Activated naive CD8-positive, alpha-beta T cell treated with anti-CD3 and anti-CD28 coated beads for 36 hours (primary cell): ENCODE measurements at places on chromosomes 4 and X. TPM values are rescaled to one million over a fixed set of nuclear protein-coding genes. Genes with fewer than 3 reads are reported as not detected.
A peak's percentile ranks its signal among the peaks of the same experiment; 100 is the strongest.

FAM114A1 gene
- 0.38 TPM for total RNA-seq

CABS1 gene
- not detected for total RNA-seq

CENPVL3 gene
- 0.52 TPM for total RNA-seq

RNF212 gene
- total RNA-seq, result 3.8 TPM

GCNA gene
- 1.6 TPM for total RNA-seq

EGF gene
- total RNA-seq, result not detected

DNA sequence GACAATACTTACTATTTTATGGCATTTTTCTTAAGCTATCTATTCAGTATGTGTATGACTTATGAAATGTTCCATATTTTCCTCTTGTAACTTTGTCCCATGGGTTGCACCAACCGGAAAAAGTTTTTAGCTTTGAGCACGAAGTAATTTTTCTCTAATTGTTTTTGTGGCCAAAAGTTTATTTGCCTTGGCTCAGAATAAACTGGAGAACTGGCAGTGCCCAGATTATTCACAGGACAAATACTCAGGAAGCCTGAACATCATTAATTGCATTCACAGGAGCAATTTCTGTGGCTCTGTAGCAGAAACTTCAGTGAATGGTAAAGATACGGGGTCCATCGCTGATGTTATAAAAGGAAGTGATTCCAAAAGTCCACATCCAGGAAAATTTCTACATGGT, 184.5 kb downstream of the ARHGAP10 start:
- DNase-seq, result no peak

DNA sequence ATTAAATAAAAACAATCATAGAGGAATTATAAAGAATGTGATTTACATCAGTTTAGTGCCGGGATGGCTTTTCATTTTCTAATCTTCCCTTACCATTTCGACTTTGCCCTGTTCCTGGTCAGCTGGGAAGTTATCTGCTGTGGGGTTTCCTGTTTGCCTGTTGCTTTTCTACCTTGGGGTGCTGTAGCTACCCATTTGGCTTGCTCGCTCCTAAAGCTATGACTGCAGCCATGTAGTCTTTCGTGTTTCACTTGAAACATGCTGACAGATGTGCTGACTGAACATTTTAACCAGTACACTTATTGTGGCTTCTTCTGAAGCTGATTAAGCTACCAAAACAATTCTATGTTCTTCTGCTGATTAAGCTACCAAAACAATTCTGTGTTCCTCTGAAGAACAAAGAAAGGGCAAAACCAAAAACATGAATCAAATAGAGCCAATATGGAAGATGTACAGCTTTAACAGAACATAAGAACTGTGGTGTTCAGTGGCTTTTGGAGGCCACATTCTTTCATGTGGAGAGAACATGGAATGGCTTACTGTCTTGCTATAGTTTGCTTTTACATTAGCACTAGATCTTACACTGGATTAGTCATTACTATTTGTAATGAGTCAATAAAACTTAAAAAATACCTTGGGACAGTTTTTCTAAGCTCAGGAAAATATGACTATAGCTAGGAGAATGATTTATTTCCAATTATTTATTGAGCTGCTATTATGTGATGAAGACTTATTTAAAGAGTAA, 440.4 kb downstream of the SPRY1 start:
- no peak for DNase-seq

DNA sequence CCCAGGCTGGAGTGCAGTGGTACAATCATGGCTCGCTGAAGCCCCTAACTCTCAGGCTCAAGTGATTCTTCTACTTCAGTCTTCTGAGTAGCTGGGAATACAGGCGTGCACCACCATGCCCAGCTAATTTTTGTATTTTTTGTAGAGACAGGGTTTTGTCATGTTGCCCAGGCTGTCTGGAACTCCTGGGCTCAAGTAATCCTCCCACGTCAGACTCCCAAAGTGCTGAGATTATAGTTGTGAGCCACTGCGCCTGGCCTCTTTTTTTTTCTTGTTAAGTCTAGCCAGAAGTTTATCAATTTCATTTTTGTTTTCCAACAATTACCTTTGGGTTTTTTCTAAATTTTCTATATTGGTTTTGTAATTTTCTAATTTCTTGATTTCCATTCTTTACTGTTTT, 100.6 kb downstream of the GC start:
- no peak for DNase-seq

DNA sequence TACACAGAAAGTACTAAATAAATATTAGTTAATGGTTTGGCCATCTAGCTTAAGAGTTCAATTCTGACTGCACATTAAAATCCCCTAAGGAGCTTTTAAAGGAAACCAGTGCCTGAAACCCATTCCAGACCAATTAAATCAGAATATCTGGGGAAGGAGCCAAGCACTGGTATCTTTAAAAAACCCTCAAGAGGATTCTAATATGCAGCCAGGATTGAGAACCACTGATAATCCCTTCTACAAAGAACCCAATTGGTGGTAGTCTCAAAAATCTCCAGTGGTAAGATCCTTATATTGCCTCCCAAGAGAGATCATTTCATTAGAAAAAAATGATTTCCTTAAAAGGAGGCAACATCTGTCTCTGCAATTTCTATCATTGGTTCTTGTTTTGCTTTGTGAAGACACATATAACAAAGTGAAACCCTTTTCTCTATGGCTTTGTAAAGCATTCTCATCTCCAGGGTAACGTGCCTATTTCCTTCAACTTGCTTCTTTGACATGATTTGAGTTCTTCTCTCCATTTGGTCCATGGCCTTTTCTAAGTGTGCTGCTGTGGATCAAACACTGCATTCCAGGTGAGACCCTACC, 3.5 kb downstream of the GPR34 start:
- no peak for DNase-seq

DNA sequence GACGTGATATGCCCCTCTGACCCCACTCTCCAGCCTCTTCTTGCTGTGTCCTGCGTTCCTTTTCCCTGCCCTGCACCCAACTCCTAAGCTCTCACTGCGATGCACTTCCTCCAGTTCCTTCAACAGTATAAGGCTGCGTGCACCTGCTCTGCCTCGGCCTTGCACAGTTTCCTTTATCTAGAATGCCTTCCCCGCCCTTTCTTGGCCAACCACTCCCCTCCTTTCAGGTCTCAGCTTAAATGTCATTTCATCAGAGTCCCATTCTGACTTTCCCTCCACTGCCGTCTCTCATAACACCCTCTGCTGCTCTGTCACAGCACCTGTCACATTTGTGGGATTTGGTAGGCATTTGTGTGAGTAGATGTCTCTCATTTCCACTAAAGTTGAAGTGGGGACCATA, 58.4 kb upstream of the NEIL3 start:
- peak; percentile 8 for DNase-seq

DNA sequence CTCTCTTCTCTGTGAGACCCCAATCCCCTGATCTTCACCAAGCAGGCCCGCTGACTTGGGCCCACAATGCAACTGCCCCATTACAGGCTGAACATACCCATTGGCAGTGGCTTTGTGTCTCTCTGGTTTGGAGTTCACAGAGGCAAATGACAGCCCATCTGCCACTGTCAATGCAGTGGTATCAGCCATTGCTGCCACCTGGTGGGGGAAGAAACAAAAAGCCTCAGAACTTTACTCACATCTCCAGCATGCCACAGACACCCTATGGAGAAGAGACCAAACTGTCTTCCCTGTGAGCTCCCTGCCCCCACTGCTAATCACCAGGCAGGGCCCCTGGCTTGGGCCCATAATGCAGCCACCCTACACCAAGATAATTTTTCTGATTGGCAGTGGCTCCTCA, 729.3 kb upstream of the ACTRT1 start:
- DNase-seq, result peak; percentile 2

DNA sequence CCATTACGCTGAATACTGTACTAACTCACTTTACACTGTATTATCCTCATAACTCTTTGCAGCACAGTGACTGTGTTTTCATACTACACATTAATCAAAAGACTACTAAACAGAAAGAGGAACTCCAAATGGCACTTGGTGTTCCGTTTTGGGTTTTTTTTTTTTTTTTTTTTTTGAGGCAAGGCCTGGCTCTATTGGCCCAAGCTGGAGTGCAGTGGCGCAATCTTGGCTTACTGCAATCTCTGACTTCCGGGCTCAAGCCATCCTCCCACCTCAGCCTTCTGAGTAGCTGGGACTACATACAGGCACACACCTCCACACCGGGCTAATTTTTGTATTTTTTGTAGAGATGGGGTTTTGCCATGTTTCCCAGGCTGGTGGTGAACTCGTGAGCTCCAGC, 10.7 kb downstream of the KLHL8 start:
- peak; percentile 24 for DNase-seq

DNA sequence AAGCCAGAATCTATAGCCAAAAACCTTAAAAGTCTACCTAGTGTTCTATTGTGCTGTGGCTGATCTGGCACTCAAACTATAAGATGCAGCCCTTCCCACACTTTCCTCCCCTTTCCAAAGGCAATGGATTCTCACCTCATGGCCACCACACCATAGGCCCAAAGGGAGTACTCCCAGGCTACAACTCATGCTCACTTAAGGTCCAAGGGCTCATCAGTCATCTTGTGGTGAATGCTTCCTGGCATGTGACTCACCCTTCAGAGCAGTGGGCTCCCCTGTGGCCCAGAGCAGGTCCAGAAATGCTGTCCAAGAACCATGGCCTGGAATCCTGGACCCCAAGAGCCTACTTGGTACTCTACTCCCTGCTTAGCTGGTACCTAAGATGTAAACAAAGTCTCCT, 181.0 kb downstream of the CHRDL1 start:
- DNase-seq, result no peak

- no peak for DNase-seq
Measured at GRCh38 chrX:27186671-27187070, 276.5 kb downstream of the PPP4R3C start.

GRCh38 chrX:37470711-37471110, 100.8 kb upstream of the LANCL3 start:
- no peak for DNase-seq
